ENCODE measurements at places on chromosomes 7 and 10.

GRCh38 chr10:19713800-19714525 lies 102.3 kb upstream of the PLXDC2 start:
- DNase-seq: no peak

DNA sequence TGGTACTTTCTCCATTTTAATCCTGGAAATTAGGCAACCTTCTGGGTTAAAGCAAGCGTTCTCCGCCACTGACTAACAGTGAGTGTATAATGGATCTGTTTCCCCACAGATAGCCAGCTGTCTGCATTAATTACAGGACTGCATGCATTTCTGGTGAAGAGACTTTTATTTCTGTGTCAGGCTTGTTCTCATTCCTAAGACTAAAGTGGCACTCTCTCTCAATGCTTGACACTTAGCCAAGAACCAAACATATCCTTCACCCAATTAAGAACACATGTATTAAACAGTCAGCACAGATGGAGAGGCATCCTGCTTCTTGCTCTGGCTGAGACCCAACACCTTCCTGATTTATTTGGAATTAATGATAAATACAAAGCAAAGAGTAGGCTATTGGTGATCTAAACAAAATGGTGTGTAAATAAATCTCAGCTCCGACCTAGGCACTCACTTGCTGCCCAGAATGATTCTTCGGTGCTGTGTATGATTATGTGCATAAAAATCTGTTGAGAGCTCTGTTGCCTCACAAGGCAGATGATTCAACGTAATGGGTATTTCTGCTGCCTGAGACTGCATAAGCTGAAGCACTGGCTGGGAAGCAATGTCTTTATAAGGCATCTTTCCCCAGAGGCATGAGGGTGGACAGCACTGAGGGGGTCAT lies 16.8 kb downstream of the CALU start:
- DNase-seq: no peak

GRCh38 chr10:22420787-22421517 lies 75.7 kb downstream of the SPAG6 start:
- no peak for DNase-seq

DNA sequence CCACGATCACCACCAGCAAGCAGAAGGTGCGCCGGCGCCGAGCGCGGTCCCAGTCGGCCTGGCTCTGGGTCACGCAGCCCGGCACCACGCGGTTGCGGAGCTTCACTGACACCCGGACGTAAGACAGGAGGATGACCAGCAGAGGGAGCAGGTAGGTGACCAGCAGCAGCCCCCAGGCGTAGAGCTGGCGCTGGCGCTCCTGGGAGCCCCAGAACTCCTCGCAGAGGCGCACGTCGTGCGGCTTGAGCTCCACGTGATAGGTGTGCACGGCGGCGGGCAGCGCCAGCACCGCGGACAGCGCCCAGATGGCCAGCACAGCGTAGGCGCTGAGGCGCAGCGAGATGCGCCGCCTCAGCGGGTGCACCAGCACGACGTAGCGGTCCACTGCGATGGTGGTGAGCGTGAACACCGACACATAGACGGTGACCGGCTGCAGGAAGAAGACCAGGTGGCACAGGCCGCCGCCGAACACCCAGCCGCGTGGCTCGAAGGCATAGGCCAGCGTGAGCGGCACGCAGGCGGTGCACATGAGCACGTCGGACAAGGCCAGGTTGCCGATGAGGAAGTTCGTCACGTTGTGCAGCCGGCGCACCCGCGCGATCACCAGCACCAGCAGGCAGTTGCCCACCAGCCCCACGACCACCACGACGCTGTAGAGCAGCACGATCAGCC lies 920 bp downstream of the PRLHR start:
- no peak for DNase-seq

- no peak for DNase-seq
These were observed 365.2 kb upstream of the ZMIZ1 start for GRCh38 chr10:78703593-78703992.

DNA sequence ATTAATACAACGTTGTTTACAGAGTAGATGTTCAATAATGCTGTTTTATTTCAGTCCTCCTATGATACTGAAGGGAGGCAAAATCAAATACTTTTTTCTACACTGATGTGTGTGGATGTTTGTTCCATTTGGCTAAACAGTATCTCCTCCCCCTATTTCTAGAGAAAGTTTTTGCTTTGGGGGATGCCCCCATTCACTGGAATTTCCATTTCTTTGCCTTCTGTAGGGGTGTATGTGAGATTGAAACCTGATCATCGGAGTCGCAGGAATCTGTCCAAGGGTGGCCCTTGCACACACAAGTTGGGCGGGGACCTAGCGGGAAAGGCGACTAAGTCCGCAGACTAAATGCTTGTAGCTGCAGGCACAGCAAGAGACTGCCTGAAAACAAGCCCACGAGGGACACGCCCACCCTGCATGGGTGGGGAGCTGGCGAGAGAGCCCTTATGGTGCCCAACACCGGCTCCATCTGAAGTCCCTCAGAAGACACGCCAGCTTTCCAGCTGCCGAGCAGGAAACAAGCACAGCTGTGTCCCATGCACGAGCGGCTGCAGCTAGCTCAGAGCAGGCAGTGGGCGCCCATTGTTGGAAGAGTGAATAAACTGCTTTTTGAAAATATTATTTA lies 58.0 kb downstream of the ESYT2 start:
- no peak for DNase-seq

- DNase-seq: no peak
These were observed 401.6 kb downstream of the MAGI2 start for GRCh38 chr7:79051915-79052314.

DNA sequence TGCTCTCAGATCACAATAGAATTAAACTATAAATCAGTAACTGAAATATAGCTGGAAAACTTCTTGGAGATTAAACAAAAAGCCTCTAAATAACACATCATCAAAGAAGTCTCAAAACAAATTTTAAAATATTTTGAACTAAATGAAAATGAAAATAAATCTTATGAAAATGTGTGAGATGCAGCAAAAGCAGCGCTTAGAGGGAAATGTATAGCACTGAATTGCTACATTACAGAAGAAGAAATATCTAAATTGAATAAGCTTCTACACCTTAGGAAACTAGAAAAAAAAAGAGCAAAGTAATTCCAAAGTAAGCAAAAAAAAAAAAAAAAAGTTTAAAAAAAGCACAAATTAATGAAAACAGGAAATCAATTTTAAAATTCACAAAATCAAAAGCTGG lies 35.2 kb downstream of the LMBR1 start:
- no peak for DNase-seq

- DNase-seq: no peak
These were observed 40.1 kb downstream of the NHLRC2 start for GRCh38 chr10:113894581-113894980.

DNA sequence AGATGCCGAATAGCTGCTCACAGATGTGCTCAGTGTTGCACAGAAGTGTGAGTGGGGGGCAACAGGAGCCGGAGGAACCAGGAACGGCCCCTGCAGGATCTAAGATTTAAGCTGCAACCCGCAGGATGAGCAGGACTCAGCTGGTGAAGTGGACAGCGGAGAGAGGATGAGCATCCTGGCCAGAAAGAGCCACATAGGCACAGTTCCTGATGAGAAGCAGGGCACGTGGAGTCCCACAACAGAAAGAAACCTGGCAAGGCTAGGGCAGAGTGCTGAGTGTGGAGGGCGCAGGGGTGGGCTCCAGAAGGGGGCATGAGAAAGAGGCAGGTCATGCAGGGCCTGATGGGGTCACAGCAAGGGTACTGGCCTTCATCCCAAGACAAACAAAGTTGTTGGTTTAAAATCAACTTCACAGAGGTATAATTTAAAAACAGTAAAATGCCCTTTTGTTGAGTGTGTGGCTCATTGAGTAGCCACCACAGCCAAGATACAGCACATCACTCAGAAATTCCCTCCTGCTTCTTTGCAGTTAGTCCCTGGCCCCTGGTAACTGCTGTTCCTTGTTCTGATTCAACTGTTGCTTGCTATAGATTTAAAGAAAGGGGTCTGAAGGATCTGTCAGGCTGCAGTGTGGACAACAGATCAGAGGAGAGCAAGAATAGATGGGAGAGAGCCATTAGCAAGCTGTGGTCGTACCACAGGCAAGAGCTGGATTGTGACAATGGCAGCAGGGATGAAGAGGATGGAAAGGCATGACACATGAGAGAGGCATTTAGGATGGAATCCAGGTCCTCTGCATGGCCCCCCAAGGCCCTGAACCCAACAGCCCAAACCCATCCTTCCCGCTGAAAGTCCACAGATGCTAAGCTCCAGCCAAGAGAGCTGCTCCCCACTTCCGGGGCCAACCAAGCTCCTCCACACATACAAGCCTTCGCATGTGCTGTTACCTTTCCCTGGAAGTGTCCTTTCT lies 53.1 kb upstream of the OSBPL3 start:
- DNase-seq: no peak

GRCh38 chr10:11245510-11245909 lies 227.8 kb downstream of the CELF2 start:
- no peak for DNase-seq

DNA sequence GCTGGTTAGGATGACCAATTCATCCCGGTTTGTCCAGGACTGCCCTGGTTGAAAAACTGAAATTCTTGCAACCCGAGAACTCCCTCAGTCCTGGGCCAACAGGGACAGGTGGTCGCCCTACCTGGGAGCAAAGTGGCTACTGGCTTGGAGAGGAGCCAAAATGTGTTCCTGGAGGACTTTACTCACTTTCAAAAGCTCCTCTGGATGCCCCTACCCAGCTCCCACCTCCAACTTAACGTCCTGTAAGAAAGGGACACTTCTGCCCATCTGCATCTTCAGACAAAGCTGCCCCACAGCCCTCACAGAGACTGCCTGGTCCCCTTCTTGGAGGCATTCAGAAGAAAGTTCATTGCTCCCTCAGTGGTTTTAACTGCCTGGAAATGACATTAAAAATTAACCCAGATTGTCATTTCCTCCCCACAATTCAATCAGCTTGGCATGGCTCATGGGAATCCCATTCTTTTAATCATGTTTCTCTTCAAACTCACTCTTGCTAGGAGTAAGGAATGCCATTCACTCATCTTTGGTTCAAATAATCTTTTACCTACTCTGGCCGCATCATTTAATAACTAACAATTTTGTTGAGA lies 24.0 kb upstream of the HSPA12A start:
- DNase-seq: no peak

- DNase-seq: no peak
These were observed 69.0 kb downstream of the PRSS58 start for GRCh38 chr7:142188846-142189245.

- no peak for DNase-seq
These were observed 45.9 kb upstream of the WDR11 start for GRCh38 chr10:120805014-120805812.

GRCh38 chr10:23141995-23142394 lies 46.6 kb downstream of the MSRB2 start:
- DNase-seq: no peak

DNA sequence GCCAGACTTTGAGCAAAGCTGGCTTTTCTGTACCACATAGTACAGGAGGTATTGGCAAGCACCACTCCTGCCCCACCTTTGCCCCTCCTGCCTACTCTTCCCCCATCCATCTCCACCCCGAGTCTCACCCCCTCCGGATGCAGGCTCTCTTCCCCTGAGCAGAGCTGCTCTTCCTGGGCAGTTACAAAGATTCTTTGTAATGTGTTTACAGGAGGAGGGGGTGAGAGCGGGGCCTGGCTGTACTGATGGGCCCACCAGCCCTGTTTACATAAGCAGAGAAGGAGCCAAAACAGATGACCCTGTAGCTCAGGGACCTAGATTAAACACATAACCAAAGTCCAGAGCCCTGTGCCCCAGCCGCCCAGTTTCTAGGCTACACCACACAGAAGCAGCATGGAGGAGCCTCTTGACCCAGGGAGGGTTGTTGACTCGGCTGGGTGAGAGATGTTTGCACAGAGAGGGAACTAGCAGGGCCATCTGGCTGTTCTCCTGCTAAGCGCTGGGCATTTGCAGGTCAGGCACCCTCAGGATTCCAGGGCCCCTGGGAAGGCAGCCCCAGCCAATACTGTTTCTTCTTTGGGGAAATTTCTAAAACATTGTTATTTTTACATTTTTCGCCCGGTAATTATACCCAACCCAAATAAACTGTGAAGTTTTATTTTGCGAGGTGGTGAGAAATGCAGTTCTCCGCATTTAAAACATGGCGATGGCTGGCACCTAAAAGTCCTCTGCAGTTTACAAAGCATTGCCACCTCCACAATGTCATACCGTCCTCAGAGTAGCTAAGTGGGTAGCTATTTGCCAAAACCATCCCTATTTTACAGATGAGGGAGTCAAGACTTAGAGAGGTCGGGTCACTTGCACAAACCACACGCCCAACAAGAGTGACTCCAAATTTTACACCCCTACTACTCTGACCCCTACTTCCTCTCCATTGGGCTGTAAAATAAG lies 11.4 kb upstream of the ZKSCAN1 start:
- no peak for DNase-seq

DNA sequence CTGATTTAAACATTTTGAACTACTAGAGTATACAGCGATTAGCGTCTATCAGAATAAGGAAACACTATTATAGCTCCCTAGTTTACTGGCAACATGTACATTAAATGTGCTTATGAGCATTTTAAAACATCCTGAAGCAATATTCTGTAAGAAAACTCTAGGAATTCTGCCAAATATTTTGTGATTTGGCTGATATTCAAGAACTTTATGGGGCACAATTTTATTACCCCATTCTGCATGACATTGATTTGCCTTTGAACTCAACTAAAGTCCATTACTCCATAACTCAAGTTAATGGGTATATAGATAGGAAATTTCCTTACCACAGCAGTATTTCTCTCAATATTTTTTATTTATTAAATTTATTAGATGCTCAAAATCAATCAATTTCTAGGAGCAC lies 369.9 kb upstream of the KCND2 start:
- DNase-seq: no peak

- DNase-seq: no peak
These were observed 39.9 kb downstream of the CHN2 start for GRCh38 chr7:29234438-29234837.

GRCh38 chr10:86443936-86444335 lies 77.3 kb upstream of the GRID1 start:
- no peak for DNase-seq

- no peak for DNase-seq
These were observed 68.5 kb downstream of the TBXAS1 start for GRCh38 chr7:139897422-139898090.

DNA sequence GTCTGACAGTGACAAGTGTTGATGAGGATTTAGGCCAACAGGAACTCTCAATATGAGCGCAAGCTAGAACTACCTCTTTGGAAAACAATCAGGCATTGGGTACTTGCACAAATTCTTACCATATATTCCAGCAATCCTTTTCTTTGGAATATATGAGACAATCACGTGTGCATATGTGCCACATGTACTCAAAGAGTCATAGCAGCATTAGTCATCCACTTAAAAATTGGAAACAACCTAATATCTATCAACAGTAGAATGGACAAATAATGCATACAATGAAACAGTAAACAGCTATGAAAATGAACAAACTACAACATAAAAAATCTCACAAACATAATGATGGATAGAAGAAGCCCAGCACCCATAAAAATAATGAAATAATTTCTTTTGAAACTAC lies 179.7 kb downstream of the GLI3 start:
- DNase-seq: no peak

GRCh38 chr7:979886-980571 lies 3.0 kb upstream of the CYP2W1 start:
- no peak for DNase-seq

GRCh38 chr10:33286157-33286934 lies 48.1 kb downstream of the NRP1 start:
- no peak for DNase-seq
